LHCN-M2 (cell line): ENCODE measurements at places on chromosomes 6 and 20.

DNA sequence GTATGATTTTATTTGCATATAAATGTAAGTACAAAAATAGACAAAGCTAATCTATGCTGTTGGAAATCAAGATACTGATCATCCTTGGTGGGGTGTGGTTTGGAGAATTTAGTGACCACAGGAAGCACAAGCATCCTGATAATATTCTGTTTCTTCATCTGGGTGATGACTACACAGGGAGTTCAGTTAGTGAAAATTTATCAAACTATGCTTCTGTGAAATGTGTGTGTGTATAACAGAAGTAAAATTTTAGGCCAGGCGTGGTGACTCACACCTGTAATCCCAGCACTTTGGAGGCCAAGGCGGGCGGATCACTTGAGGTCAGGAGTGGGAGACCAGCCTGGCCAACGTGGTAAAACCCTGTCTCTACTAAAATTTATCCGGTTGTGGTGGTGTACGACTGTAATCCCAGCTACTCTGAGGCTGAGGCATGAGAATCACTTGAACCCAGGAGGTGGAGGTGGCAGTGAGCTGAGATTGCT is 20.6 kb downstream of the ENPP3 start:
- peak; percentile 62 for DNase-seq

GRCh38 chr20:63578224-63579016 is 4.4 kb upstream of the HELZ2 start:
- DNase-seq, result no peak

- peak; percentile 0 for DNase-seq
Observed at GRCh38 chr6:85672623-85673022, 29.9 kb upstream of the SYNCRIP start.

DNA sequence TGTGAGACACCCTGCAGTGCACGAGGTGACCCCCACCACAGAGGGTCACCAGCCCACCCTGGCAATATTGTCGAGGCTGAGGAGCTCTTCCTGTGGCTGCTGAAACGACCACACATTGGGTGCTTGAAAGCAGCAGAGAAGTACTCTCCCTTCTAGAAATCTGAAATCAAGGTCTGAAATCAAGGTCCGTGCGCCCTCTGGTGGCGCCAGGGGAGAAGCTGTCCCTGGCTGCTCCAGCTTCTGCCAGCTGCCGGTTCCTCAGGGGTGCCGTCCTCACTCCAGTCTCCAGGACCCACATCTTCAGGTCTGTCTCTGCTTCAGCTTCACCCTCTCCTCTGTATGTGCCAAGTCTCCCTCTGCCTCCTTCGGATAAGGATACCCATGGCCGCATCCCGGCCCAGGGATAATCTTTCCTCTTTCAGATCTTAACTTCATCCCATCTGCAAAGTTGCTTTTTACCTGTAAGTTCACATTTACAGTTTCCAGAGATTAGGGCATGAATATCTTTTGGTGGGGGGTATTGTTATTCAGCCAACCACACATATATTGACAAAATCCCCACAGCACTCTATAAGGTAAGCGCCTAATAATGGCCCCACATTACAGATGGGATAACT is 108.3 kb upstream of the PHACTR3 start:
- DNase-seq, result peak; percentile 44

GRCh38 chr20:38680500-38681306 is 43.6 kb upstream of the SLC32A1 start:
- DNase-seq, result peak; percentile 33

- no peak for DNase-seq
Observed at GRCh38 chr6:106890447-106890846, 84.1 kb downstream of the CD24 start.

- peak; percentile 14 for DNase-seq
Observed at GRCh38 chr6:47308552-47309290, 984 bp downstream of the TNFRSF21 start.

DNA sequence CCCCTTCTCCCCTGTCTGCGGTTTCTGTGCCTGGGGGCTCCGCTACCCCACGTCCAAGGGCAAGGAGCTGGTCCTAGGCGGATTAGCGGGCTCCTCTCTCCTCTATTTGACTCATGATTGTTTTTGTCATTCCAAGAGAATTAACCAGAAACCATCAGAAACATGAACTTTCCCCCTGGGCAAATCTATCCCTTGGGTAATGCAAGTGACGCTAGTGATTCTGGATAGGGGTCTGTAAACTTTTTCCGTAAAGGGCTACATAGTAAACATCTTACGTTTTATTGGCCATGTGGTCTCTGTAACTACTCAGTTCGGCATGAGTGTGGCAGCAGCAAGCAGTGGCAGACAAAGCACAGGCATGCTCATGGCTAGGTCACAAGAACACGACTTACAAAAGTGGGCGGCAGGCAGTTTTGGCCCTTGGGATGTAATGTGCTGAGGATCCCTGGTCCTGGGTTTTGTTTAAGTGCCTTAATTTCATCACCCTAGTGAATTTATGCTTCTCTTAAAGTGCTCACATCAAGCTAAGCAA is 654 bp downstream of the CST11 start:
- DNase-seq, result no peak

- no peak for DNase-seq
Observed at GRCh38 chr20:46272389-46273047, 35.8 kb downstream of the CDH22 start.

GRCh38 chr20:58712806-58713731 is 20.5 kb downstream of the NPEPL1 start:
- DNase-seq, result no peak

DNA sequence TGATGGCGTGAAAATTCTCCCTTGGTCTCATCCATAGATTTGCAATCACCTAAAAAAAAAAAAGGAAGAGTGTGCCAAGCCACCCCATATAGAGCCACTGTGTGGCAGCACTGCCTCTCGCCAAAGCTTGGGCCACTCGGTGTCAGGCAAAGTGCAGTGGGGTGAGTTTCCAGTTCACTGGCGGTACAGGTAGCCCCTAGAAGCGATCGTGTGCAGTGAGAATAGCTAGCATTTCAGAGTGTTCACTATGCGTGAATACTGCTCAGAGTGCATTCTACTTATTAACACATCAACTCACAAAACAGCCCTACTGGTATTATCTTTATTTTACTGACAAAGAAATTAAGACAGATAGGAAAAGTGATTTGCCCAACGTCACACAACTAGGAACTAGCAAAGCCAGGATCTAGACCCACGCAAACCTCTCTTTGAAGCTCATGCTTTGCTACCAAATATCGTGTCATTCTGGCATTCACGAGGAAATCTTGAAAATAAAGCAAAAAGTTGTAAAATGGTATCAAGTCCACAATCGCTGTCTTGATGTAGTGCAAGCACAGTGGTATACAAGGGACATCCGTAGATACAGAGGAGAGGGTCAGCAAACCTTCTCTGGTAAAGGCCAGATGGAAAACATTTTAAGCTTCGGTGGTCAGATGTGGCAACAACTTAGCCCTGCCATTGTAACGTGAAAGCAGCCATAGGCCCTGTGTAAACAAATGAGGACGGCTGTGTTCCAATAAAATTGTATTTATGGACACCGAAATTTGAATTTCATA is 10.4 kb upstream of the GCNT2 start:
- peak; percentile 37 for DNase-seq

DNA sequence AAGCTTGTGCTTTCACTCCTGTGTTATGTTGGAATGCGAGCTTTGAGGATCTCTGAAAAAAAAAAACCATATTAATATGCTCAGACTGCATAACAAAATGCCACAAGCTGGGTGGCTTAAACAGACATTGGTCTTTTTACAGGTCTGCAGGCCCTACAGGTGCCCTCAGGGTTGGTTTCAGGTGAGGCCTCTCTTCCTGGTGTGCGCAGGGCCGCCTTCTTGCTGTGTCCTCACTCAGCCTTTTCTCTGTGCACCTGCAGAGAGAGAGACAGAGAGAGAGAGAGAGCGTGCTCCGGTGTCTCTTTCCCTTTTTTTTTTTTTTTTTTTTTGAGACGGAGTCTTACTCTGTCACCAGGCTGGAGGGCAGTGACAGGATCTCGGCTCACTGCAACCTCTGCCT is 114.1 kb upstream of the SNX9 start:
- no peak for DNase-seq

DNA sequence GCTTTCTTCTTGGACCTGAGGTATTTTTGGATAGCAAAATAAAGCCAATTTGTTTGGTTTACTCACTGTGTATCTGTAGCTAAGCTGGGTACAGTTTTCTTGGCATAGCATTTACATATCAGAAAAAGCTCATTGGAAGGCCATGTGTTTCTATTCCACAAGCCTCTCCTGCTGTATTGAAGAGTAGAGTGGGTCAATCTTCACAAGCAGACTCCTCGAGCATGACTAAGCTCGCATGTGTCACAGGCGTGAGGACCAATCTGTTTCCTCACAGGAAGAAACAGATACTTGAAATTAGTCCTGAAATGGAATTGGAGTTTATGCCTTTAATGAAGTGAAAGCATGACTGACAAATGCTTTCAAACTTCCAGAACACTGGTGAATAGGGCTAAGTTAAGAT is 1279.0 kb upstream of the MAP3K7 start:
- peak; percentile 45 for DNase-seq

- no peak for DNase-seq
Observed at GRCh38 chr6:18036781-18037180, 49.3 kb upstream of the KIF13A start.

GRCh38 chr6:133899556-133899955 is 10.6 kb downstream of the TCF21 start:
- DNase-seq, result peak; percentile 32

DNA sequence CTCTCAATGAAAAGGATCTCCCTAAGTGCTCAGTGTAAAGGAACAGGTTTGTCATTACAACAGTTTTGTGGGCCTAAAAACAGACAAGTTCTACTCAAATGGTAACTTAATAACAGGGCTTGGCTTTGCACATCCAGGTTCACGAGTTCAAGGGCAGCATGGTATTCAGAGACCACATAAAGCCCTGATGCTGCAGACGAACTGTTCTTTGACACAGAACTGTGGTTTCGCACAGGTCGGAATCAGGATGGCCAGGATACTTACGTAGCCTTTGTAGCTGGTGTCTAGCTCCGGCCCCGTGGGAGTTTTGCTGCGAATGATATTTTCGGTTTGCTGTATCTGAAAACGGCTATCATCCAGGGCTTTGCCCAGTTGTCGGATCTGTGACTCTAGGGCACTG is 335.9 kb downstream of the ESR1 start:
- no peak for DNase-seq

- peak; percentile 37 for DNase-seq
Observed at GRCh38 chr6:32854376-32855178, 585 bp downstream of the PSMB9 start.

DNA sequence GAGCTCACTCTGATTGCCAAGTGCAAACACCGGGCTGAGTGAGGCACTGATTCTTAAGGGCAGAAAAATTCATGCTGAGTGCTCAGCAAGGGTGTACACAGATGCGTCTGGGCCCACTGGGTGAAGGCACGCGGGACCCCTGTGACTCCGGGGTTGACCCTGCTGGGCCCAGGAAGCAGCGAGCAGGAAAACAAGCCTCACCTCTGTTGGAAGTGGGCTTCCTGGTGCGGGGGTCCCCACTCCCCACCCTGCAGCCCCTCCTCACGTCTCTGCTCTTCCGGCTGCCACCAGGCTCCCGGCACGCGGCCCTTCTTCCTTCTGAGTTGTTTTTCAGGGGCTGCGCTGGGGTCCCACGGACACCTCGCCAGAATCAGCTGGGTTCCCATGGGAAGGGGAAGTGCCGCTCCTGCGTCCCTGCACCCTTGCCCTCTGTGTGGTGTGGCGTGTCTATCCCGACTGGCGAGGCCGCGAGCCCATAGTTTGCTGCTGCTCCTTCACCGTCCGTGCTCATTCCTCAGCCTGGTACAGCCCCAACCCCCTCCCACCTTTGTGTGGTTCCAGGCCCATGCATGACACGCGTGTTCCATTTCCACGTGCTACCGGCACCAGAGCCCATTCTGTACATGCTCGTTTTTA is 80.6 kb upstream of the BHLHE23 start:
- DNase-seq, result no peak

- DNase-seq, result peak; percentile 32
Observed at GRCh38 chr6:143270026-143270425, 180.5 kb downstream of the ADAT2 start.

- DNase-seq, result no peak
Observed at GRCh38 chr6:62998022-62998421, 213.2 kb upstream of the FKBP1C start.

- DNase-seq, result peak; percentile 79
Observed at GRCh38 chr6:28923318-28924102, at the start of gene TRIM27. Gene TRIM27 (minus strand): TSS chr6:28923985. CDS start chr6:28923632, 353 bp downstream.

DNA sequence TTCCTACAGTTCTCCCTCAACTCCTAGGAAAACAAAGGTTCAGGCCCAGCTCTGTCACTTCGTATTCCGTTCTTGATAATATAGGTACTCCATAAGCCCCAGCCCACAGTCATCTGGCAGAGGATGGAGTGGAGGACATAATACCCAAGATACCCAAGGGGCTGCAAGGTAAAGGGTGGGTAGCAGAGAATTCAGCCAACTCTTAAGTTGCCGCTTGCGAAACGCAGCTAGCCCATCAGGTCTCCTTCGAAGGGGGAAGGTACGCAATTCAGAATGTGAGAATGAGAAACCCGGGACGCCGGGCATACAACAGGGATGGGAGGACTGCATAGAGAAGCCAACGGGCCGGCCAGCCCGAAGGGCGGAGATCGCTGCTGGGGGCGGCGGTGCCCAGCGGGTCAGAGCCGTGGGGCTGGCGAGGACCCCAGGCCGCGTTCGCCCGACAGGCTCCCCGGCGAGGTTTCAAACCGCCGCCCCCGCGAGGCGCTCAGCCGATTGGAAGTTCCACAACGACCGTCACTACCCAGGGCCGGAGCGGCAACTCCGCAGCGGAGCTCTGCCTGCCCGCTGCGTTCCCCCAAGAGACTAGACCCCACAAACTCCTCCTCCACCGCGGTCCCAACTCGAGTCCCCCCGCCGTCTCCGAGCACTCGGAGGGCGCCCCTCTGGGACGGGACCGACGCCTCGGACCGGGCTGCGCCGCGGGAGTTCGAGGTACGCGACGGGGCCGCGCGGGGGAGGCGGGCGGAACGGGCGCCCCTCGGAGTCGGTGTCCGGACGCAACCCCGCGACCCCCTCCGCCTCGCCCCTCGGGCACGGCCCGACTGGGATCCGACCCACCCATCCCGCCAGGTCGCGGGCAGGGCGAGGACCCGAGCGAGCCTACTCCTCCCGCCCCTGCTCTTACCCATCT is 911 bp downstream of the CDK19 start:
- DNase-seq, result peak; percentile 52

DNA sequence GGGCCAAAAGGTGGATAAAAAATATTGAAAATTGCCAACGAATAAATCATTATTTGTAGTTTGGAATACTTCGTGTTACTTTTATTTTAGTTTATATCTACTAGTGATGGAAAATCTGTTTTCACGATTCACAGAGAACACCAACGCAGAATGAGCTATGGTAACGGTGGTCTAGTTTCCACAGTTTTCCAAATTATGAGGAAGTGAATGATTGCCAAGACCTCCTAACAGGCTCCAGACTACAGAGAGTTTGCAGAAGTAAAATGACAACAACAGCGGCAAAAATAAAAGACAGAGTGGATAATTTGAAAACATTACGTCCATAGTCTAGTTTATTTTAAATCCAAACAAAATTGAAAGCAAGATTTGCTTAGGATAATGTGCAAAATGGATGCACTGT is 57.0 kb upstream of the AIG1 start:
- no peak for DNase-seq

GRCh38 chr6:114240796-114241195 is 102.0 kb downstream of the HS3ST5 start:
- no peak for DNase-seq
